NCI-H1105 (cell line): ENCODE measurements at places on chromosomes 12 and 14.

- DNase-seq = no peak
Observed at GRCh38 chr14:50602035-50602434, 42.1 kb downstream of the ATL1 start.

DNA sequence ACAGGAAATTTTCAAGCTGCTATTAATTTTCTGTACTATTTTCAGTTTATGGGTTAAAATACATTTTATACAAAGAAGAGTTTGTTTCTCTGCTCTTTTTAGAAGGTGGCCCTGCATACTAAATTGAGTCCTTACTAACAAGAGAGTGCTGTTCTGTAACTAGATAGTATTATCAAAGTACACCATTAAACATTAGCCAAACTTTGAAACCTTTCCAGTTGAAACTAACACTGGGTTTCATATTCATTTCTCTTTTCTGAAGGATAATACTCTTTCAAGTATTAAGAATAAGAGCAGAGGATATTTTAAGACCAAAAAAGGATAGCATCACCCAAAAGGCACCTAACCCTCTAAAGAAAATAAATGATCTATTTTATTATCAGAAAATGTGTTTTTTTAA lies 47.2 kb downstream of the PEBP1 start:
- DNase-seq = no peak

- no peak for DNase-seq
Observed at GRCh38 chr14:58846682-58847465, 209.1 kb downstream of the DACT1 start.

DNA sequence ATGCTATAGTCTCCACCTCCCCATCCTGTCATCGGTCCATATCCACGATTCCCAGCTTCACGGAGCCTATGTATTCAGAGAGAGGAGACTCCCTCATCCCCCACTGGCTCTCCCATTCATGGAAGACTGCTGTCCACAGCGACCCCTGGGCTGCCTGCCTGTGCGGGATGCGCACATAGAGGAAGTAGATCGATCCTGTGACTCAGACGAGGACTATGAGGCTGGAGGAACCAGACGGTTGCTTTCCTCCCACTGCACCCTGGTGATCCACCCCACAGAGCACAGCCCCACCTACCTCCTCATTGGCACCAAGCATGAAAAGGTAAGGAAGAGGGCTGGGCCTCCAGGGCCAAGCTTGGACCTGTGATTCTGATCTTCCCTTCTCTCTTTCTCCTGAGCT lies 24.4 kb downstream of the PIGH start:
- no peak for DNase-seq

DNA sequence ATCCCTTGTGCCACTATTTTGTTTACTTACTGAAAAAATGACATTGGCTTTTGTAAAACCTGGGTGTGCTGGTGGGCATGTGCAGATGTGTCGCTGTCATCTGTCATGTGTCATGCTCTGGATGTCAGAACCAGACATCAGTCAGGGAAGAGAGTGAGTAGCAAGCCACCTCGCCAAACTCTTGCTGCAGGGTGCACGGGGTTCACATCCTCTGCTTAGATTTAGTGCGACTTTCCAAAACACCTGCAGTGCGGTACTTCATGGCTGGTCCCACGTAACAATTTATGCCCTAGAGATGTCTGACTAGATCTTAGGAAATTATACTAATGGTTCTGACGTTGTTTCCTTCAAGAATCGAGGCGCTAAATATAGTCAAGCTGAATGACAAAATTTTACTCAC lies 106.7 kb downstream of the CRADD start:
- no peak for DNase-seq

- no peak for DNase-seq
Observed at GRCh38 chr12:112823582-112824149, 32.1 kb downstream of the RPH3A start.

- DNase-seq = no peak
Observed at GRCh38 chr12:1767407-1768090, 52.8 kb upstream of the LRTM2 start.

DNA sequence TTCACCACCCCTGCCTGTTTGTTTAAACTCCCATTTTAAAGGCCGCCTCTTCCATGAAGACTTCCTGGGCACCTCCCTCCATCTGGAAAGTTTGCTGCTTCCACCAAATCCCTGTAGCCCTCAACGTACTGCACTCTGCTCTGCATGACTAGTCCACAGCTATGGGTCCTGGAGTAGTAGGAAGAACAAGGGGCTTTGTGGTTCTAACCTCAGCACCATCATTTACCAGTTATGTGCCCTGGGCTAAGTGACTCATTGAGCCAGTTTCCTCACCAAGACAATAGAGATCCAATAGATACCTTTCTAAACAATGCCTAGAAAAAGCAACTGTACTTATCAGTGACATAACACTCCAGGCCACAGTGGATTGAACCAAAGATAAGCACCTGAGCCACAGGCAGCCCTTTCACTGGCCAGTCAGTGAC lies 8.5 kb upstream of the LTBP2 start:
- no peak for DNase-seq

DNA sequence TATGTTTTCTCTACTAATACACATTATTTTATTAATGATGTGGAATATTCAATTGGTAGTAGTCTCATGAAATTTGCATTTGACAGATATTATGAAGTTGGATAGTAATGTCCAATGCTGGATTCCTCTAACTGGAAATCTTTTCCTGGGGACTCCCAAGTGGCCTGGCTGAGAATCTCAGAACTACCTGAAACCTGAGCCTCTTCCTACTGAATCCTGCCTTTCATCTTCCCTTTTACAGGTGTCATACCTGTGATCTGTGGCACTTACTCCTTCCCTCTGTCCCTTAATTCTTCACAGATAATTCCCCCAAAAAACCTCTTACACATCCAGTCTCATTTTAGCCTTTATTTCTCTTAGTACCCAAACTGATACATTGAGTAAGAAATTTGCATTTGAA lies 89.7 kb upstream of the MYF6 start:
- no peak for DNase-seq

- DNase-seq = no peak
Observed at GRCh38 chr12:120085920-120086645, 30.5 kb downstream of the RAB35 start.

DNA sequence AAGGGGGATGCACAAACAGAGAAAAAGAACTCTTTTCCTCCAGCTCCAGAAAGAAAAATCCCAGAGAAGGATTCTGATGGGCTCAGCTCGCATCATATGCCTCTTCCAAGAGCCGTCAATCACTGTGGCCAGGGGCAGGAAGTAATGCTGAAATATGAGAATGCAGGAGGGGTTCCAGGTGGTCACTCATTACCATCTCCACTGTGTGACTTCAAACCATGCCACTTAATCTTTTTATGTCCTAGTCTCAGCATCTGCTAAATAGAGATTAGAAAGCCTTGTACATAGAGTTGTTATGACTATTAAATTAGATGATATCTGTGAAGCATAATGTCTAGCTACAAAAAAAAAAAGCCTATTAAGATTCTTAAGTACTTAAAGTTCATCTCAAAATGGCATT lies 65.6 kb upstream of the FICD start:
- DNase-seq = no peak

DNA sequence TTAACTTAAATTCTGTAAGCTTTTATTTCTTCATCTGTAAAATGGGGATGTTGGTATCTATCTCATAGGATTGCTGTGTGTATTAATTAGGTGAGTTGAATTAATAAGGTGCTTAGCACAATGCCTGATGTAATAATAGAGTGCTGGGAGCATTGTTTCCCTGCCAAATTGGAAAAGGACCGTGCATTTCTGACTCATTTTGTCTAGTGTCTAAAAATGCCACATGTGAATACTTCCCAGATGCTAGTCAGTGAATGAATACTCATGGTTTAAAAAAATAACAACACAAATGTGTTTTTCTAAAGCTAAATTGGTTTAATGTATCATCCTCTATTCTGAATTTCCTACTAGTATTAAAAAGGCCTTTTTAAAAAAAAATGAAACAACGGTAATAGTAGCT lies 45.4 kb upstream of the NEDD1 start:
- no peak for DNase-seq

GRCh38 chr14:95288672-95289322 lies 30.9 kb downstream of the CLMN start:
- DNase-seq = no peak

DNA sequence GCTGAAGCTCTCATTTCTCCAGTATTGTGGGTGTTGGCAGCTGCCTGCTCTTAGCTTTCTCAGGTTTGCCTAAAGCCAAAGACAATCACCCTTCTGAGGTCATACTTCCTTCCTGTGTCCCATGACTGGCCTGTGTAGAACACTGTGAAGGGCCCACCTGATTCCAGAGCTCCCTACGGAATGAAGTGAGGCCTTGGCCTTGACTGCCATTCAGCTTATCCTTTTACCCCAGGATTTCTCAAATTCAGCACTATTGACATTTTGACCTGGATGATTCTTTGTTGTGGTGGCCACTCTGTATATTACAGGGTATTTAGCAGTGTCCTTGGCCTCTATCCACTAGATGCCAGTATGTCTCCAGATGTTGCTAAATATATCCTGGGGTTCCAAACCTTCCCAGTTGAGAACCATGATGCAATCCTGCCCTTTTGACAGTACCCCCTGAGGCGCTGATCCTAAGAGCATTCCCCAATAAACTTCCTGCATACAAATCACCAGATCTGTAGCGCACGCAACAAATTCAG lies 112.3 kb upstream of the KRR1 start:
- DNase-seq = no peak

DNA sequence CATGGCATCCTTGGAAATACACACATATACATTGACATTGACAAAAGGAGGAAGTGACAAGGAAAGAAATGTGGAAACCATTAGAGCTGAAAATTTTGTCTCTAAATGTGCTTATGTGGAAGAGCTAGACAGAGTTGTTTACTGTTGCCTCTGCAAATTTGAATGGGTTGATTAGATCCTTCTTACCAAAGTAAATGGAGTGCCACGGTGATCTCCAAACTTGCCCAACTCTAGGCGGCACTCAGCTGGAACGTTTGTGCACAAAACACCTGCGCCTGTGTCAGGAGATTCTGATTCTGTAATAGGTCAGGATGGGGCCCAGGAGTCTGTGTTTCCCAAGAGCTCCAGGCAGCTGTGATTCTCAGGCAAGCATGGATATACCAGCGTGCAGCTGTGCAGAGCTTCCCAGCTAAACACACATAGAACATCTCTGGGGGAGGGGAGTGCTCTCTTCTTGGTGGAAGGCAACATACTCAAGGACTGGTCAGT lies 77.8 kb upstream of the BDKRB2 start:
- DNase-seq = no peak

- DNase-seq = no peak
Observed at GRCh38 chr12:6932766-6933165, 5.0 kb downstream of the ATN1 start.

DNA sequence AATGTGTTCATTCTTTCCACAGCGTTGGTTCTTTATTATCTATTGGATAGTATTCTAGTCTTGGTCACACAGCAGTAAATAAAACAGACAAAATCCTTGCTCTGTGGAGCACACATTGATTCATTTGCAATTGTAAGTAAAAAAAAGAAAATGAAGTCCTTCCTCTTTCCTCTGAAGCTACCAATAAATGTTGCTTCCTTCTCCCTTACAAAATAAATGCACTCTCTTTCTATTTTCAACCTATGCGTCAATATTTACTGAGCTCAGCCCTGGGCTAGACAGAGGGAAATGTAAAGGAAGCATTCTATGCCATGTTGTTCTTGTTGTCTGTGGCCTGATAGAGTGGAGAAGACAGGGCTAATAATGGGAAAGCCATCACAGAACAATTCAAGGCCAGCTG lies 2.9 kb downstream of the ABHD12B start:
- DNase-seq = no peak

- no peak for DNase-seq
Observed at GRCh38 chr14:59398841-59399240, 66.3 kb downstream of the GPR135 start.

- DNase-seq = no peak
Observed at GRCh38 chr12:106760184-106760531, 14.3 kb upstream of the RIC8B start.

GRCh38 chr12:16472631-16473030 lies 125.2 kb downstream of the MGST1 start:
- no peak for DNase-seq

DNA sequence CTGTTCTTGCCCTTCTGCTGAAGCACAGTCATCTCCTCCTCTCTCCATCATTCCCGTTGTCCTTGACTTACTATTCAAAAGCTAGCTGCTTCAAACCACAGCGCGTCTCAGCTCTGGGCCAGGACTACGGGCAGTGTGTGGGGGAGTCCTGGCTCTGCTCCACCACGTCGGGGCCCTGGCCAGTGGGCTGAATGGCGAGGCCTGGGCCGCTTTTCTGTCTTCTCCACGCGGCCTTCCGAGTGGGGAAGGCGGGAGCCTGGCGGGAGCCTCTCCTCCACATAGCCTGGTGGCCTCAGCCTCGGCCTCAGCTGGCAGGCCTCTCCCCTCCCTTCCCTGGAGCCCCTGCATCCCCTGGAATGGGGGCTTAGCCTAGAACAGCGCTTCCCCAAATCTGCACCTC lies 16.5 kb downstream of the ANKRD9 start:
- no peak for DNase-seq

DNA sequence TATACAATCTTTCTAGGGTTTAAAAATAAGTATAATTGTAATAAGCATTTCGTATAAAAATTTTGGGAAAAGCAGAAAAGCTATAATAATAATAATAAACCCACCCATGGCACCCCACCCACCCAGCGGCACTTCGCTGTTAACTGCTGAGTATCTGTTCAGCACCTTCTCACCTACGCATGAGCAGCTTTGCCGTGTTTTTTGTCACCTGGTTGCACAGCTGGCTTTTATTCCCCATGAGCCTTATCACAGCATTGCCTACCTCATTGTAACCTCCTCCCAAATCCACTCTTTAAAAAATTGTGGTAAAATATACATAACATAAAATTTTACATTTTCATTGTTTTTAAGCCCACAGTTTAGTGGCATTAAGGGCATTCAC lies 34.7 kb downstream of the CYP46A1 start:
- DNase-seq = no peak

- DNase-seq = no peak
Observed at GRCh38 chr12:41264281-41264680, 76.2 kb downstream of the PDZRN4 start.

GRCh38 chr12:67853204-67853603 lies 136.0 kb upstream of the IFNG-AS1 start:
- no peak for DNase-seq

- no peak for DNase-seq
Observed at GRCh38 chr12:117047810-117048584, 51.2 kb downstream of the TESC start.

GRCh38 chr12:966724-967123 lies 17.2 kb upstream of the RAD52 start:
- no peak for DNase-seq
